ENCODE measurements at places on chromosomes 6 and 20.

GRCh38 chr20:25054096-25054820 lies 3.7 kb downstream of the ACSS1 start:
- DNase-seq: peak; percentile 30

DNA sequence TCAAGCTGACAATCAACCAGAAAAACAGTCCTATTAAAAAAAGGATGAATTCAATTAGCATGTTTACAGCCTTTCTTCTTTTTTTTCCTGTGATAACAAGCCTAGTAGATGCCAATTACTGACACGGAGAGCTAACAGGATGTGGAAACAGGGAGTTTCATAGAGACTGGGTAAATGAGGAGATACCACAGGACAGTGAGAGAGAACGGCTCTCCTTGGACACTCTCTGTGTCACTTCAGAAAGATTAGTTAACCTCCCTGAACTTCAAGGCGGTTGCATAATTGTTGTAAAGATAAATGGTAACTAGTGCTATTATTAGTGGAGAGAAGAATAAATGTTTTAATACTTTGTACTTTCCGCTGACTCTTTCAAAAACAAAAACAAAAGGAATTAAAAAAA lies 14.8 kb downstream of the SLC17A5 start:
- no peak for DNase-seq

GRCh38 chr6:5786969-5787720 lies 219.6 kb downstream of the NRN1 start:
- DNase-seq: no peak

DNA sequence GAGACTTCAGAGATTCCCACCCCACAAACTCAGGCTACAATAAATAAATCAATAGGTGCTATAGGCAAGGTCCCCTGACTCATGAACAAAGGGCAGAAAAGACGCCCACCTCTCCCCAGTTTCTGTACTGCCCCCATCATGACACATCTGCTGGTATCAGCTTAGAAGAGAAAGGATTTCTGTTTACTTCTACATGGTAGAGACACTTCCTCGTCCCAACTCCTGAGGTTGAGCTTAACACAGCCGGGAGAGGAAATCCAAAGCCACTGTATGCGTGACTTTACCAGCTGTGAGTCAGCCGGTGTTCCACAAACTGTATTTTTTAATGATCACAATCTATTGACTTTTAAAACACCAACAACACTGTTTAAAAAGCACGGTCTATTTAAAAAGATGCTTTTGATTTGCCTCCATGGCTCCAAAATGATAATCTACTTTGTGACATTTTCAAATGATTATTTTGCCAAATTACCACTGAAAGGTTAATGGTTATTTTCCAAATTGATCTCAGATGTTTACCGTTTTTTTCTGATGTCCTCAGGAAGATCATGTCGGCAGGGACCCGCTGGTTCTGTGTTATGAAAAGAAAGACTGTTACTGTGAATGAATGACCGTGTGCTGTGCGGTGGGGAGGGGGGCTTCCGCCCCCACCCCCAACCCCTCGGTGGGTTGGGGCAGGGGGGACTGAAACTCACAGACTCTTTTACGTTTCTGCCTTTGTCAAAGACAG lies 72.5 kb downstream of the ATP9A start:
- DNase-seq: no peak

DNA sequence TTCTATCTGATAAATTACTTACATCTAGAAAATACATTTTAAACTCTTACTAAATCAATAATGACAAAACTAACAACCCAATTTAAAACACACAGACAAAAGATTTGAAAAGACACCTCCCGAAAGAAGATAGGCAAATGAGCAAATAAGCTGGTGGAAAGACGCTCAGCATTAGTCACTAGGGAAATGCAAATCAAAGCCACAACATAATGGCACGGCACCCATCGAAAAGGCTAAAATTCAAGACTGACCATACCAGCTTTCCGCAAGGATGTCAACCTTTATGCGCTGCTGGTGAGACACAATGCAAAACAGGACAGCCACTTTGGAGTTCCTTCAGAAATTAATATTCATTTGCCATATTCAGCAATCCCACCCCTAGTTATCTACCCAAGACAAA lies 25.9 kb downstream of the TAF4 start:
- no peak for DNase-seq

- no peak for DNase-seq
These were observed 1932.2 kb upstream of the DEFB115 start for GRCh38 chr20:29325304-29325640.

DNA sequence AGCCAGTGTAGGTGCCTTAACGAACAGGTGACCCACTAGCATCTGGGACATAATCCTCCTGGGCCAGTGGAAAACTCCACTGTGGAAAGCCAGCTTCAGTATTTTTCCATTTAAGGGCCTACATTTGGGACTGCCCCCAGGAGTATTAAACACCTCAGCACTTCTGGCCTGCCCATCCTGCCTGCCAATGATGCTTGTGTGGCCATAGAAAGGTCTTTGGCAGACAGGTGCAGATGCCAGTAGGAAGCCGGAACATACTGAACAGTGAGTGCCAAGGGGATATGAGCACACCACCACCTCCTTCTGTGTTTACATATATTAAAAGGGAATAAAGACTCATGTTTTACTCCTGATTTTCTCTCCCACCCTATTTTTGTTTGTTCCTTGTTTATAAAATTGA lies 19.9 kb downstream of the MCM8 start:
- no peak for DNase-seq

DNA sequence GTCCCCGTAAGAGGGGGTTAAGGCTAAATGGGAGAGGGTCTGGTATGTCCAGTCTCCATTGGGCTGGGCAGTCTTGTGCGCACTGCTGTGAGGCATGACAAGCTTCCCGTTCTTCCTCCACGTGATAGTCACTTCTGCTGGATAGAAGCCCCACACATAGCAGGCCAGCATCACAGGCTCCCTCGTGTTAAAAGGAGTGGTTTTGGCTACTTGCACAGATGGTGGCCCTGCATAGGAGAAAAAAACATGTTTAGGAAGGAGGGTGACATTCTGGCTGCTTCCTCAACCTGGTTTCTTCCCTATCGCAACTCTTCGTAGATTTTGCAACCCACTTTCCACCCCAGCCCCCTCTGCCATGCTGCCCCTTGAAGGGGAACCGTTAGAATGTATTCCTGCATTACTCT lies 3.6 kb downstream of the HLA-DMB start:
- no peak for DNase-seq

GRCh38 chr6:31308845-31309175 lies 36.9 kb upstream of the HLA-C start:
- no peak for DNase-seq

DNA sequence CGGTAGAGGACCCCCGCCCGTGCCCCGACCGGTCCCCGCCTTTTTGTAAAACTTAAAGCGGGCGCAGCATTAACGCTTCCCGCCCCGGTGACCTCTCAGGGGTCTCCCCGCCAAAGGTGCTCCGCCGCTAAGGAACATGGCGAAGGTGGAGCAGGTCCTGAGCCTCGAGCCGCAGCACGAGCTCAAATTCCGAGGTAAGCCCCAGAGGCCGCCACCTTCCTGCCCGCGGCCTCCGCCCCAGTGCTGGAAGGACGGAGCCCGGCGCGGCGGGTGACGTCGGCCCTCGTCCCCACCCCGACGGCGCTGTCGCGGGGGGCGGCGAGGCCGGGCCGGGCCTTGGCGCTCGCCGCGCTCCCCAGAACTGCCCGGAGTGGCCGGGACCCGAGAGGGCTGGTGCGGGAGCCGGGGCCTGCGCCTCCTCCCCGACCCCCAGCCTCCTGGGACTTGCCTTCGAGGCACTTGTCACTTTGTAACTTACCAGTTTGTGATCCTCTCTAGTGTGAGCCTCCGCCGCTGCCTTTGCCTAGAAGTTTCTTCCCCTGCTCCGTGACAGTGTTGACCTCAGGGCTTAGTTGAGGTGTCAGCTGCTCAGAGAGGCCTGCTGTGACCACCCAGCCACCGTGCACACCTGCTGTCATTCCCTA lies 417 bp downstream of the VAPB start:
- peak; percentile 59 for DNase-seq

GRCh38 chr20:46624946-46625345 lies 26.3 kb downstream of the SLC13A3 start:
- no peak for DNase-seq

DNA sequence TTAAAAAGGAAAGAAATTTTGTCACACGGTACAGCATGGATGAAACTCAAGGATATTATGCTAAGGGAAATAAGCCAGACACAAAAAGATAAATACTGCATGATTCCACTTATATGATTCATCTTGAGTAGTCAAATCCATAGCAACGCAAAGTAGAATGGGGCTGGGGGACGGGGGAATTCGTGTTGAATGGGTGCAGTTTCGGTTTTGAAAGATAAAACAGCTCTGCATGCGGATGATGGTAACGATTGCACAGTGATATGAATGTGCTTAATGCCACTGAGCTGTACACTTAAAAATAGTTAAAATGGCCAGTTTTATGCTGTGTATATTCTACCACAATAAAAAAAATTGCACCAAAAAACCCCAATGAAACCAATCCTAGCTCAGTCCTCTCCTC lies 52.9 kb upstream of the SIRPA start:
- DNase-seq: no peak

DNA sequence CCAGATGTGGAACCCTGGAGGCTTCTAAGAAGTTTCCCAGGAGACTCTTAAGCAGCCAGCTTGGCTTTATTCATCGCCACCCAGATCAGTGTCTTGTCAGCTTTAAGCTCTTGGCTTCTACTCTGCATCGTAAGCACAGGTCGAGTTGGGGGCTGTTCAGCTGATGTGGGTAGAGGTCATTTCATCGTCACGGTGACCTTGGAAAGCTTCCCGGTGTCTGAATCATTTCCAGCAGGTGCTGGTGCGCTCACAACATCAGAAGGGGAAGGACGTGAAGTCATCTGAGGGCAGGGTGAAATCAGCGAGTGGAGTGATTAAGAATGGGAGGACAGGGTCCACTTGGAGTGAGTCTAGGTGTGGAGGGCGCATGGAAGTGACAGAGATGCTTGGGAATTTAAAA lies 112.6 kb downstream of the SASH1 start:
- no peak for DNase-seq

DNA sequence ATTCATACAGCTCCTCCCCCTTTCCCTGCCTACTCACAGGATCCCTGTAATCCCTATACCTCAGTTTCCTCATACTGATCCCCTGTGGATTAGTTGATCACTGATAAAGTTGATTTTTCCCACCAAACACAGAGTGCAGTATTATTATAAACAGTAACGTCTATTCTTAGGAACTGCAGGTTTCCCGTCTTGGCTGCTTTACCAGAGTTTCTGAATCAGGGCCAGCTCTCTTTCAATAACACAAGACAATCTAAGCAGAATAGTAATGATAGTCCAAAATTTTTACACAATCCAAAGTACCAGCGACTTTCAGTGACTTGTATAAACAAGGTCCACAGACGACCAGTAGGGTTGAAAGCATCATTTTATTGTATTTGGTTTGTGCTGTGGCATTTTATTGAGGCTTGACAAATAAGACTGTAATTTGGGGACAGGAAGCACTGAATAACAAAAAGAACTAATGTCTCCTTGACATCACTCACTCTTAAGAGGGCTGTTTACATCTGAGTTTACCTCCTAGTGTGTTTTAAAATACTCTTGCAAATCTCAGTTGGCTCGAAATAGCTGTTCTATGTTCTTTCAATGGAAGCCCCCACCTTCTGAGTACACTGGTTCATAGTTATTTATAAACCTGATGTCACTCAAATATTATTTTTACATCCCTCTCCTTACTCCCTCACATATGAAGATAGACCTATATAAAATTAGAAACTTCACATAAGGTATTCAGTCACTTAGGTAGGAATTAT lies 6.1 kb upstream of the JARID2 start:
- DNase-seq: no peak

- DNase-seq: no peak
These were observed 80.1 kb downstream of the LYRM4 start for GRCh38 chr6:5180636-5181035.

DNA sequence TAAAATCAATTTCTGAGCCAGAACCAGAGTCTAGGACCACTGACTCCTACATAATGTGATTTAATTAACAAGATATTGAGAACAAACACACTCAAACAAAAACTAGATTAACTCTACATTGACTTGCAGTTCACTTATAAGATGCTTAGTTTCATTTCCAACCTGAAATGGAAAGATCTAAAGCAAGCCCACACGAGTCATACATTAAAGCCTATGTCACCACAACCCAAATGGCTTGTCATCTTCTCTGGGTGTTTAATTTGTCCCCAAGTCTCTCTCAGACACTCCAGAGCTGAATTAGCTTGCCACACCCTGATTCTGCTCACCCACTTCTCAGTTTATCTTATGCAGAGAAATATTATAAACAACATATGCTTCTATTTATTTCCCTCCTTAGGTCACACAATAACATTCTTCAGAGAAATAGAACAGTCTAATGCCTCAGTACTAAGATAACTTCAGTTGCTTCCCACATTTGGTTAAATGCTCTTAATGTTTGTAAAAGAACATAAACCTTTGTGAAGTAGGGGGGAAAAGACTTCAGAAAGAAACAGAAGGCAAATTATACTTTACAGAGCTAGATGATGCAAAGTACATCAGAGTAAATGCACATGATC lies 8.8 kb upstream of the FBXO30 start:
- DNase-seq: no peak

DNA sequence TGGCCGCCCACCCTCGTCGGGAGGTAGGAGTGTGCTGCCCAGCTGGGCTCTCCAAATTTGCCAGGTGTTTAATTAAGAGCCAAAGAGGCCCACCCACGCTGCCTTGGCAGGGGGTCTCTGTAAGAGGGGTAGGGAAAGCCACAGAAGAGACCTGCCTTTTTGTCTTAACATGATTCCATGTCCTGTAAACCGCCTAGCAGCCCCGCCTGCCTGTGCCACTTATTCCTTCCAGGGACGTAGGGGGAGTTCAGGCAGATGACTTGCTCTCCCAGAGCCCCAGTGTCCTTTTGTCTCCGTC lies 2.1 kb downstream of the FAM210B start:
- DNase-seq: no peak

DNA sequence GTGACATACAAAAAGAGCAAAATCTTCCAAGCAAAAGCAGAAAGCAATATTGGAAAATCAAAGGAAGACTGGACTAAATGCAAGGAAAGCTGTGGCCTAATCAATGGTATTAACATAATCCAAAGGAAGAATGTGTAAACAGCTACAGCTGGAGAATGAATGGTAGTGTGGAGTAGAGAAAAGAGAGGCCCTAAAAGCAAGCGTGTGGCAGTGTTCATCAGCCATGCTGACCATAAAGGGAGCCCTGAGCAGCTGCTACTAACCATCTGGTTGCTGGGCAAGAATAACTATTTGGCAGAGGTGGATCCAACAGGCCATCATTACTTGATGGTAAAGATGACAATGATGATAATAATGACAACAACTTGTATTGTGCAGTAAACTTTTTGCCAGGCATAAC lies 148.5 kb upstream of the BEND6 start:
- no peak for DNase-seq

DNA sequence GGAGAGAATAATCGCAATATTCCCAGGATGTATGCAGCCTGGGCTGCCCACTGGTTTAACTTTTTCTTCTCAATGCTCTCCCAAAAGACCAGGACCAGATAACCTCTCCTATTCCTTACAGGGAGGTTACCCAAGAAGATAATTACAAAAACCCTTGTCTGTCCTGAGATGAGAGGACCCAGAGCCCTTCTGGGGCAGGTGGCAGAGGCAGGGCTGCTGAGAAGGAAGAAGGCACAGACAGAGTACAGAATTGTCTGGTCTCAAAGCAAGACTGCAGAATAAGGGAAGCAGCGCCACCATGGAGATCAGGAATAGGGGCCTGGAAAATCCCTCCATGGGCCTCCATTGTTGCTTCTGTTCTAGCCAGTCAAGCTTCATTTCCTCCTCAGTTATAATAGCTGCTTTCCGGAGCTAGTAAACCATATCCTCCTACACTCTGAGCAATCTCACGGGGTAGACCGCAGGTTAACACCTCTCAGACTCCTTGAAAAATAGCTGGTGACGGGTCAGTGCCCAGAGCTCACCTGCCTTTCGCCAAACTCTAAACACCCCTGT lies 463 bp upstream of the HLA-DMB start:
- peak; percentile 79 for DNase-seq

All from NAMALWA (cell line).